Ammon's horn (tissue), 1 donor: ENCODE measurements at places on chromosomes 6 and 20.

GRCh38 chr6:83884523-83884922 lies 25.0 kb downstream of the CYB5R4 start:
- DNase-seq = peak; percentile 56

DNA sequence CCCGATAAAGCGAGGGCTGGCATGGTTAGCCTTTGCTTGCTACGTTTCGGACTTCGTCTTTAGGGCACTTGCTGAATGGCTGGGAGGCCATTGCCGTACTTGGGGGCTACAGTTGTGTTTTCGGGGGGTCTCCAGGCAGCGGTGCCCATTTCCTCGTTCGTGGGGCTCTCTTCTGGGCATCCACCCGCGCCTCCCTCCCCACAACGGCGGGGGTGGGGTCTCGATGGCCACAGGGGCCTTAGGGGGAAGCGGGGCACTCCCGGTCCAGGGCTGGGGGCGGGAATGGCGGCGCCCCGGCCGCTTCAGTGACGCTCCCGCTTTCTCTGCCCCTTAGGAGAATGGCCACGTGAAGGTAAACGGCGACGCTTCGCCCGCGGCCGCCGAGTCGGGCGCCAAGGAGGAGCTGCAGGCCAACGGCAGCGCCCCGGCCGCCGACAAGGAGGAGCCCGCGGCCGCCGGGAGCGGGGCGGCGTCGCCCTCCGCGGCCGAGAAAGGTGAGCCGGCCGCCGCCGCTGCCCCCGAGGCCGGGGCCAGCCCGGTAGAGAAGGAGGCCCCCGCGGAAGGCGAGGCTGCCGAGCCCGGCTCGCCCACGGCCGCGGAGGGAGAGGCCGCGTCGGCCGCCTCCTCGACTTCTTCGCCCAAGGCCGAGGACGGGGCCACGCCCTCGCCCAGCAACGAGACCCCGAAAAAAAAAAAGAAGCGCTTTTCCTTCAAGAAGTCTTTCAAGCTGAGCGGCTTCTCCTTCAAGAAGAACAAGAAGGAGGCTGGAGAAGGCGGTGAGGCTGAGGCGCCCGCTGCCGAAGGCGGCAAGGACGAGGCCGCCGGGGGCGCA lies 2.4 kb downstream of the MARCKS start:
- DNase-seq = no peak

DNA sequence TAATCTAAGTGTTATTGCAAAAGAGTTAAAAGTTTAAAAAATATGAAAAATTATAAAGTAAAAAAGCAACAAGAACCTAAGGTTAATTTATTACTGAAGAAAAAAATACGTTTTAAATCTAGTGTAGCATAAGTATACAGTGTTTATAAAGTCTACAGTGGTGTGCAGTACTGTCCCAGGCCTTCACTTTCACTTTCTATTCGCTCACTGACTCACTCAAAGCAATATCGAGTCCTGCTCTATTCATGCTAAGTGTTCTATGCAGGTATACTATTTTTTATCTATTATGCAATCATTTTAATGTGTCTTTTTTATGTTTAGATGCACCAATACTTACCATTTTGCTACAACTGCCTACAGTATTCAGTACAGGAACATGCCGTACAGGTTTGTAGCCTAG lies 113.0 kb downstream of the MANEA start:
- DNase-seq = no peak

DNA sequence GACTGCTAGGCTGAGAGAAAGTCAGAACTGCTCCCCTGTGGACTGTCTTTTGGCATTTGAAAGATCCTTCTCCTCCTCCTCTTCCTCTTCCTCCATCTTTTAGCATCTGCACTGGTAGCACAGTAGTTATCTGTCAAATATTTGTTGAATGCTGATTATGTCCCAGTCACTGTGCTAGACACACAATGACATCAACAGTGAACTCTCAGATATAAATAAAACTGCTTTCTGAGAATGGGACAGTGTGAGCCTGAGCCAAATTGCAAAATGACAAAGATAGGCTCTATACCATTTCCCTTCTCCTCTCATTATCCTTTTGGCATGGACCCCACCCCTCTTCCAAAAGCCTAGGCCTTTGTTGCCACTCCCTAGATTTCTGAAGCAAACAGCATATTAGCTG lies 27.9 kb upstream of the LRRC1 start:
- no peak for DNase-seq

DNA sequence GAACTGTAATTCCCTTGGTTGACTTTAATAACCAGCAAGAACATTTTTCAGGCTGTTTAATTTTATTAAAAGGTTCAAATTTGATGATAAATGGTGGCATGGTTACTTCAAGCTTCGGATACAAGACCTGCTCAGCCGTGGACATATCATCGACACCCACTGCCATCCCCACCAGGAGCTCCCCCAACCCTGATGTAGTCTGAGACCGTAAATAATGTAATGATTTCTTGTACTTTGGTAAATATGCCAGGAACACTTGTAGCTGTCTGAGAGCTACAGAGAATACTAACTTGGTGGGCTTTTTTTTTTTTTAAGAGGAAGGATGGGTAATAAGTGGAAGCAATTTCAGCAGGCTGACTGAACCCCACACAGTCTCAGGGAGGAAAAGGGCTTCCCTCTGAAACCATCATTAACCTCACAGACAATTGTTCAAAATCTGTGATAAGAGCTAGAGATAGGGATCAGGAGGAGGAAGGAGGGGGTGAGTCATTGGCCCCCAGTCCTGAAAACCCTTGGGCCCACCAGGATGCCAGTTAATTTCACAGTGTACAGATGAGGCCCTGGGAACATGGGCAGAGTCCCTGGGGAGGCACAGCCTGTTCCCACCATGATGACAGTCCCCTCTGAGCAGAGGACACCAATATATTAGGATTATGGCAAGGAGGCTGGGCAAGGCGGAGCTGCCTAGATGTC lies 56.0 kb downstream of the APCDD1L start:
- no peak for DNase-seq

DNA sequence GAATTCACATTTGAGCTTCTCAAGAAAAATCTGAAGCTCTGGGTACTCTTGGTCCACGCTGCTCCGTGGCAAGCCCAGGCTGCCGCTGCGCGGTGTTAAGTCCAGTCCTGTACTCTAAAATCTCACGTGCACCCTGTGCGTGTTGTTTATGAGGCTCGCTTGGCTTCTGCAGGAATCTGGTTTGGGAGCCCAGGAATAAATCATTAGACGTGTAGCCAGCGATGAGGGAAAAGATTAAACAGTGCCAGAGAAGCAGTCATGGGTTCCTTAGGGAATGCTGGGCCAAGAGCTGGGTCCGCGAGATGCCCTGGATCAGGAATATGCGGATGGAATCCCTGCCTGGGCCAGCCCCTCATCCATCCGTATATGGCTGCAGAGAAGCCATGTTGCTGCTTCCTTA lies 87.3 kb downstream of the KCNB1 start:
- DNase-seq = no peak

- no peak for DNase-seq
Measured at GRCh38 chr6:170357812-170358211, 51.3 kb downstream of the FAM120B start.

DNA sequence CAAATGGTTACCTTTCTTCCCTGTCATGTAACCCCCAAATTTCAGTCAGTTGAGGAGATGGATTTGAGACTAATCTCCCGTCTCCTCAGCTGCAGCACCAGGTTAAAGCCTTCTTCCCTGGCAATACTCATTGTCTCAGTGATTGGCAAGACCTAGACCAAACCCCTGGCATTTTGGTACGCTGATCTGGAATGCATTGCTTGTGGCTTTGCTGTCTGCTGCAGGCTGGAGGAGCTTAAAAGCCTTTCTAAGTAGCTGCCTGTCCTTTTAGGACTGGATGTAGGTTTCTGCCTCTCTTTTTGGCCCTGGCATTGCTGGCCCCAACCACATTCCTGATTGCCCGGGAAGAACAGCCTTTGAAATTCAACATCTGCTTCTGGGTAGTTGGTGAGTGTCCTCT lies 729.6 kb upstream of the GJE1 start:
- DNase-seq = no peak

GRCh38 chr6:166950443-166950821 lies 5.9 kb downstream of the RNASET2 start:
- DNase-seq = no peak

- no peak for DNase-seq
Measured at GRCh38 chr6:36323062-36323461, 13.6 kb downstream of the BNIP5 start.

DNA sequence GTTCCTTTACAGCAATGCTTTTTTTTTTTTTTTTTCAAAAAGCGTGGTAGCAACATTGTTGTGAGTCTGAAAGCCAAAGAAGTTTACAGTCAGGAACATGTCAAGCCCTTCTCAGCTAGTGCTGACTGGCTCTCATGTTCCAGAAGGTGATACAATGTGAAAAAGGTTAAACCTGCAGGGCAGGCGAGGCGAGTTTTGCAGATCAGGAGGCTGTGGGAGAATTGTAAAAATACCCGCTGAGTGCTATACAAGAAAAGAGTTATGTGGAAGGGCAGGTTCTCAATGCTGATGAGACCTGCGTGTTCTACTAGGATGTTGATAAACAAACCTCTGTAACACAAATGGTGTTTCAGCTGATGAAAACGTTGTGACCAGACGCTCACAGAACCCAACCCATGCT lies 30.9 kb upstream of the RPP40 start:
- DNase-seq = no peak
